ENCODE measurements at places on chromosomes 16 and 17.

DNA sequence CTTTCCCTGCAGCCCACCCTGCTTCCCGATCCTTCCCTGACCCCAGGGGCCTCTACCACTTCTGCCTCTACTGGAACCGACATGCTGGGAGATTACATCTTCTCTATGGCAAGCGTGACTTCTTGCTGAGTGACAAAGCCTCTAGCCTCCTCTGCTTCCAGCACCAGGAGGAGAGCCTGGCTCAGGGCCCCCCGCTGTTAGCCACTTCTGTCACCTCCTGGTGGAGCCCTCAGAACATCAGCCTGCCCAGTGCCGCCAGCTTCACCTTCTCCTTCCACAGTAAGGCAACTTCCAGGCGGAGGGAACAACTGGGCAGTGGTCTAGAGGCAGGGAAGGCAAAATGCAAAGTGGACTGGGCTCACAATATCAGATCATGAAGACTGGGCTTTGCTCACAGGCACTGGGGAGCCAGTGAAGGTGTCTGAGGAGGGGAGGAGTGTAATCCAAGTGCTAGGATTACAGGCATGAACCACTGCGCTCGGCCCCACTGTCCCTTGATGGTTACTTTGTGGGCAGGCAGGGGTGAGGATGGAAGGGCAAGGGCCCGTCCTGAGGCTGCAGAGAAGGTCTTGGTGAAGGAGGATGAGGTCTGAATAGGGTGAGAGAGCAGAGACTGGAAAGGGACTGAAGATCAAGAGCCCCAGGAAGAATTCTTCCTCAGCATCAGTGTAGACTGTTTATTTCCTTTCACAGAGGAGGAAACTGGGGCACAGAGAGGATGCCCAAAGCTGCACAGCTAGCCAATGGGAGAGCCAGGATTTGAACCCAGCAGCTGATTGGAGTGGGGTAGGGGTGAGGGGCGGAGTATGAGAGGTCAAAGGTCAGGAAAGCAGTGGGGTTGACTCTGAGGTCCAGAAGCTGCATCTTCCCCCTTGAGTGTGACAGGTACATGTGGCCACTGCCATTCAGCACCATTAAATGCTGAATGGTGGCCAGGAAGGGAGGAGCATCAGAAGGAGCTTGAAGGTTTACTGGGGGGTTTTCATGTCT is 16.5 kb upstream of the ADGRG3 start:
- DNase-seq = no peak

DNA sequence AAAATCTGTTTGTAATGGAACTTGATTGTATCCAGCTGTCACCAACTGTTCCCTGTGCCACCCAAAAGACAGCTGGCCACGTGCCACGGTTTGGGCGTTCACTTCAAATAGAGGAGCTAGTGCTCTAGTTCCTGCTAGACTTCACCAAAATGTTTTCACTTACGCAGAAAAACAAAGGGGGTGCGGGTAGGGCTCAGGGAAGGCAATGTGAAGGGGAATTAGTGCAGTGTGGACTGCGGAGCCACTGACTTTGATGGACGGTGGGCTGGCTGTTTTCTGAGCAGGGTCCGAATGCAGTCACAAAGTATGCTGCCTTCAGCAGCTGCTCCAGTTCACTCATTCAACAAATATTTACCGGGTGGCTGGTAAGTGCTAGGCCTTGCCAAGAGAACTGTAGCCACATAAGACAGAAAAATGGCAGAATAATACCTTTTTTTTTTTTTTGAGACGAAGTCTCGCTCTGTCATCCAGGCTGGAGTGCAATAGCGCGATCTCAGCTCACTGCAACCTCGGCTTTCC is 7.6 kb upstream of the CYTH1 start:
- DNase-seq = no peak

DNA sequence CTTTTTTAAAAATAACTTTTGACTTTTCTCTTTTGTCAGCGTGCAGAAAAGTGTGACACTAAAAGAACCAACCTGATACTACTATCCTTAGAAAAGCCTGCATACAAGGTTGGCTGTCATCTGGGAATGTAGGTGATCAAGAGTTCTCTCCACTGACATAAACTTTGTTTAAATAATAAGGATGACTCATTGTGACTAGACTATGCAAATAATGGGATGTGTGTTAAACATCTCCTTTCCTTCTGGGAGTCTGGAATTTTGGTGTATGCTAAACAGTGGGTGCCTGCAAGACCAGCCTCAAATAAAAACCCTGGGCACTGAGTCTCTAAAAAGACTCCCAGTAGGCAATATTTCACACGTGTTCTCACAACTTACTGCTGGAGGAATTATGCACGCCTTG is 373.4 kb downstream of the CNTNAP4 start:
- peak; percentile 29 for DNase-seq

DNA sequence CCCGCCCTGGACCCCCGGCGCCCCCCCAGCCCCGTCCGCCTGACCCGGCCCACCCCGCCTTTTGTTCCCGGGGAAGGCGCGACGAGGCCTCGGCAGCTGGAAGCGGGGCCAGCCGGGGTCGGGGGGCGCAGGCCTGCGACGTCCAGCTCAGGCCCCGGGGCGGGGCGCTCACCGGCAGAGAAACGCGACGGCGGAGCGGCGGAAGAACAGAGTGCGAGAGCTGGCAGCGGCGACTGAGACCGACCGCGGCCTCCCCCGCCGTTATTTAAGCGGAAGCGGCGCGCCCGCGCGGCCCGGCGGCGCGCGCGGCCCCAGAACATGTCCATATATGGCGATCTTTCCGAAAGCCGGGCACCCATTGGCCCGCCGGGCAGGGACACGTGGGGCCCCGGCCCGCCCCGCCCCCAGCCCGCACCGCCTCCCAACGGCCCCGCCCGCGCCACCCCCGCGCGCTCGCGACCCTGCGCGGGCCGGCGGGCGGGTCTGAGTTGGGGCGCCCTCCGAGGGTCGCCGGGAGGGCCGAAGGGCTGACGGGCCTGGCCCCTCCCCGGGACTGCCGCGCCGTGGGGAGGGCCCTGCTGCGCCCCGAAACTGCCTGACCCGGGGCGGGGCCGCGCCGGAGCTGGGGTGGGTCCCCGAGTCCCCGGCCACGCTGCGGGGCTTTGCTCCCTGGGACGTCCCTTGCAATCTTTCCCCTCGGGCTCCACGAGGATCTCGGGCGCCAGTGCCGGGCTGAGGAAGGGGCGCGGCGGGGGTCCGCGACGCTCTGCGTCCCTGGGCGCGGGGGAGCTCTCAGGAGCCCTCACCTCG is at the start of gene ACTG1:
ACTG1 (minus strand) TSS at position 238 of the 810 bp plus-strand sequence. CDS start 445 bp downstream, outside the sequence.
- DNase-seq = peak; percentile 90

DNA sequence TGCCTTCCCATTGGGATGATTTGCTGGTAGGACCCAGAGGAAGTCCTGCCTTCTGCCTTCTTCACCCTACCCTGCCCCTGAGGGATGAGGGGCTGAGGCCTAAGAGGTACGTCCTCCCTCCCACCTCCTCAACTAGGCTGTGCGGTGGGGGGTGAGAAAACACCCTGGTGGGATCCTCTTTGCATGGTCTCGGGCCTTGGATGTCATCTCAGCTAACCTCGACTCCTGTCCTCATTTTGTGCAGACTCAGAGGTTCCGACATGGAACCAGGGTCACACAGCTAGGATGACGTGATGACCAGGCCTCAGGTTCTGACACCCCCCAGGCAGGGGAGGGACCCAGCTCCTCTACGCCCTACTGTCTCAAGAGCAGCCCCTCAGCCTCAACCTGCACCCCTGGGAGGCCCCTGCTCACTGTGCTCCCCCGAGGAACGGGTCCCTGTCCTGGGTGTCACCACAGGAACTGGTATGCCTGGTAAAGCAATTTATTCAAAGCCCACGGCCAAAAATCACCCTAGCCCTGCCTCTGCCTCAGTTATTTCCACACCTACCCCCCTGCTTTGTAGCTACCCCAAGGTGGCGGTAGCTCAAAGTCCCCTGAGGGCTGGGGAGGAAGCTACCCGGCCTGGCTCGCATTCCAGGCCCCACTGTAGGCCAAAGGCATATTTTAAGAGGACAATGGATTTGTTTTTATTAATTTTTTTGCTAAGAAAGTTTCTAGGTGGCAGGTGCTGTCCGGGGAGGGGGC is 17.5 kb downstream of the UNC13D start:
- no peak for DNase-seq

DNA sequence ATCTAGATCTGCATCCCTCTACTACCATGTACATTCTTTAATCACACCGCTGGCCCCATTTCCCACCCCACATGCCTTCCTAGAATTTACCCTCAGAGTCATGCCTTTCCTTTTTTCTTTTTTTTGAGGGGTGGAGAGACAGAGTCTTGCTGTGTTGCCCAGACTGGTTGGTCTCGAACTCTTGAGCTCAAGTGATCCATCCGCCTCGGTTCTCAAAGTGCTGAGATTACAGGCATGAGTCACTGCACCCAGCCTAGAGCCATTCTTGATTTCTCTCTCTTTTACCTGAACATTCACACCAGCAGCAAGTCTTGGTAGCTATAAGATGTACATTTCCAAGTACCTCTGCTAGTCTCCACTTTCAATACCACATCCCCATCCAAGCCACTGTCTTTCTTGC is 2.1 kb downstream of the PAGR1 start:
- DNase-seq = no peak

All from SW480 (cell line).